ENCODE measurements at places on chromosomes 11 and 22.

DNA sequence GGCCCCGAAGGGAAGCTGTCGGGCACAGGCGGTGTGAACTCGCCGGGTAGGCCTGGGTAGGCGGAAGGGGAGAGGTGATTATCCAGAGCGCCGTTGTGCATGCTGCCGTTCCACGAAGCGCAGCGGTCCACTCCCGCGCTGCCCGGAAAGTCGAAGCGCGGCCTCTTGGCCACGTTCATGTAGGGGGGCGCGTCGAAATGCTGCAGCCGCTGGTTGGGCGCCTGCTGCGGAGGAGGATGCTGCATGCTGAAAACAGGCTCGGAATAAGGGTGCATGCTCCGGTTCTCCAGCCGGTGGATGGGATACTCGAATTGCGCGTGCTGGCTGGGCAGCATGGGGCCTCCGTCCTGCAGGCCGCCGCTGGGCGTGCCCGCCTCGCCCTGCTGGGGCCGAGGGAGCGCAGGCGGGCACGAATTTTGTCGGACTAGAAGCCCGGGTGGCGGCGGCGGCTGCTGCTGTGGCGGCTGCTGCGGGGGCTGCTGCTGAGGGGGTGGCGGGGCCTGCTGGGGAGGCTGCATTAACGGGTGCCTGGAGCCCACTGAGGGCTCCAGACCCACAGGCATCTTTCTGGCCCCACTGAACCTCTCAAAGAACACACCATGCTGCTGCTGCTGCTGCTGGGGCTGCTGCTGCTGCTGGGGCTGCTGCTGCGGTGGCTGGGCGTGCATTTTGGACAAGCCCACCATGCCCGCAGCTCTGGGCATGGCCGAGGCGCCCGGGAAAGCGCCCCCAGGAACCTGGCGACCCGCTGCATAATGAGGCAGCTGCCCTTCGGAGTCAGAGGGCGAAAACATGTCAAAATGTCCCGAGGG, 2.3 kb downstream of the MN1 start:
- DNase-seq = no peak

- no peak for DNase-seq
Measured at GRCh38 chr11:128207861-128208321, 379.5 kb downstream of the ETS1 start.

DNA sequence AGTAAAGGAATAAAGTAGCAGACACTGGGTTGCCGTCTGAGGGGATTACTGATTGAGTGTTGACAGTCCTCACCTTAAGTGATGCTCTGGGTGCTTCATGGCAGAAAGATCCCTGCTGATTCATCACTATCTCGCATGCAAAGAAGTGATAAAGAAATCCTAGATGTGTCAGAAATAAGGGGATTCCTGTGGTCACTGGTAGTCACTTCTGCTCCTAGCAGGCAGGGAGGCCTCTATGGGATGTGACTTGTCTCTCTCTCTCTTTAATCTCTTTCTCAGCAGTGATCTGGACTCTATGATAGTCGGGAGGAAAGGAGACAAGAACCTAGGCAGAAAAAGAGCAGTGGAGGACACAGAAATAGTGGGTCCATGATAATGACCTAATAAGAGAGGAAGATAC, 30.9 kb upstream of the OR56A1 start:
- no peak for DNase-seq

GRCh38 chr11:15558513-15559181, 443.9 kb downstream of the INSC start:
- DNase-seq = no peak

GRCh38 chr22:22390989-22391388, 117.6 kb downstream of the ZNF280B start:
- DNase-seq = no peak

DNA sequence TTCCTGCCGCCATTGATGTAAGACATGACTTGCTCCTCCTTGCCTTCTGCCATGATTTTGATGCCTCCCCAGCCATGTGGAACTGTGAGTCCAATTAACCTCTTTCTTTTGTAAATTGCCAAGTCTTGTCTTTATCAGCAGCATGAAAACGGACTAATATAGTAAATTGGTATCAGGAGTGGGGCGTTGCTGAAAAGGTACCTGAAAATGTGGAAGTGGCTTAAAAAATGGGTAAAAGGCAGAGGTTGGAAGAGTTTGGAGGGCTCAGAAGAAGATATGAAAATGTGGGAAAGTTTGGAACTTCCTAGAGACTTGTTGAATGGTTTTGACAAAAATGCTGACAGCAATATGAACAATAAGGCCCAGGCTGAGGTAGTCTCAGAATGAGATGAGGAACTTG, 89.7 kb downstream of the RSF1 start:
- no peak for DNase-seq

- no peak for DNase-seq
Measured at GRCh38 chr11:12248330-12248729, 129.0 kb upstream of the PARVA start.

GRCh38 chr11:10478574-10479550, 23.8 kb downstream of the AMPD3 start:
- DNase-seq = no peak

- peak; percentile 62 for DNase-seq
Measured at GRCh38 chr22:40531951-40532900, 104.3 kb downstream of the MRTFA start.

DNA sequence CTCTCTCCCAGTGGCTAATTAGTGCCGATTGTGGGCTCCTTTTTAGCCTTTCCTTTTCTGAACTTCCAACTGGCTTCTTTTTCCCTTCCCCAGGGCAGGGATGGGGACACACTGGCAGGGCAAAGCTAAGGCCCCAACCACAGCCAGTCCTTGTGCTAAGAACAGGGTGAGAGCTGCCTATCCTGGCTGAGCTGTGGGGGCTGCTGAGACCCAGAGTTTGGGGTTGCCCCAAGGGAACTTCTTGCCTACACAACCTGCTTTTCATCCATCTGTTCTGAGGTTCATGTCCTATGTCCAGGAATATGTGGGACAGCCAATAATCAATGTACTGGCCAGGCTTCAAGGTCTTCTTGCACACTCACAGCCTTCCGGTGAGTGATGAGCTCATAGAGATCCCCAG, 10.0 kb upstream of the TPBGL start:
- no peak for DNase-seq

DNA sequence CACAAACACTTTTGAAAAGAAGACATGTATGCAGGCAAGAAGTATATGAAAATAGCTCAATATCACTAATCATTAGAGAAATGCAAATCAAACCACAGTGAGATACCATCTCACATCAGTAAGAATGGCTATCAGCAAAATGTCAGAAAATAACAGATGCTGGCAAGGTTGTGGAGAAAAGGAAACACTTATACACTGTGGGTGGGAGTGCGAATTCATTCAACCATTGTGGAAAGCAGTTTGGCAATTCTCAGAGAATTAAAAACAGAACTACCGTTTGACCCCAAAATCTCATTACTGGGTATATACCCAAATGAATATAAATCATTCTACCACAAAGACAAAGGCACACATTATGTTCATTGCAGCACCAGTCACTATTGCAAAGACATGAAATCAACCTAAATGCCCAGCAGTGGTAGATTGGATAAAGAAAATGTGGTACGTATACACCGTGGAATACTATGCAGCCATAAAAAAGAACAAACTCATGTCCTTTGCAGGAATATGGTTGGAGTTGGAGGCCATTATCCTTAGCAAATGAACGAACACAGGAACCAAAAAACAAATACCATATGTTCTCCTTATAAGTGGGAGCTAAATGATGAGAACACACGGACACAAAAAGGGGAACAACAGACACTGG, 18.5 kb downstream of the MMP13 start:
- DNase-seq = no peak

DNA sequence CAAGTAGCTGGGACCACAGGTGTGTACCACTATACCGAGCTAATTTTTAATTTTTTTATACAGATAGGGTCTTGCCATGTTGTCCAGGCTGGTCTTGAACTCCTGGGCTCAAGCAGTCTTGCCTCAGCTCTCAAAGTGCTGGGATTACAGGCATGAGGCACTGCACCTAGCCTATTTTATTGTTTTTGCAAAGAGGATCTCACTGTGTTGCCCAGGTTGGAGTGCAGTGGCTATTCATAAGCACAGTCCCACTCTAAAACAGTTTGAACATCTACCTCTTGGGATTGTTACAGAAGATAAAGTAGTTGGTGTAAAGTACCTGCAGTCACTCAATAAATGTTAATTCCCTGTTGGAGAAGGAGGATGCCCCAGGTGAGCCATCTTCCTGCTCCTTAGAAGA, 29.1 kb downstream of the XRCC6 start:
- DNase-seq = no peak
